ENCODE measurements at places on chromosomes 3 and 15.

GRCh38 chr3:36729204-36730056 is 34.9 kb downstream of the DCLK3 start:
- DNase-seq: peak; percentile 43

- DNase-seq: no peak
Observed at GRCh38 chr3:143187111-143187510, 67.5 kb downstream of the CHST2 start.

- no peak for DNase-seq
Observed at GRCh38 chr3:85312331-85312730, 353.5 kb downstream of the CADM2 start.

- no peak for DNase-seq
Observed at GRCh38 chr15:43794269-43795037, 2.3 kb downstream of the SERF2 start.

DNA sequence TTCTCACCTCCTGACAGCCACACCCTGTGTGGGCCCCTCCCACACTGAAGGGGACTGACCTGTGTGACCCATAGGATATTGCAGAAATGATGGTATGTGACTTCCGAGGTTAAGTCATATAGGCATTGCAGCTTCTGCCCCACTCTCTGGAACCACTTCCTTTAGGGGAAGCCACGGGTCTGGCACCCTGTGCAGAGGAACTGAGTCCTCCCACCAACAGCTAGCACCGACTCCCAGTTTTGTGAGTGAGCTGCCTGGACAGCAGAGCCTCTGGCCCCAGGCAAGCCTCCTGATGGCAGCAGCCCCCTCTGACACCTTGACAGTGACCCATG is 24.6 kb upstream of the SLC6A6 start:
- peak; percentile 64 for DNase-seq

GRCh38 chr15:73051391-73051806 is 864 bp upstream of the NEO1 start:
- DNase-seq: no peak
